CD4-positive, alpha-beta T cell treated with Interleukin-17A for 4 hours (primary cell): ENCODE measurements at places on chromosomes 1 and 21.

GRCh38 chr1:21508580-21509350 is 458 bp upstream of the ALPL start:
- DNase-seq = peak; percentile 71

DNA sequence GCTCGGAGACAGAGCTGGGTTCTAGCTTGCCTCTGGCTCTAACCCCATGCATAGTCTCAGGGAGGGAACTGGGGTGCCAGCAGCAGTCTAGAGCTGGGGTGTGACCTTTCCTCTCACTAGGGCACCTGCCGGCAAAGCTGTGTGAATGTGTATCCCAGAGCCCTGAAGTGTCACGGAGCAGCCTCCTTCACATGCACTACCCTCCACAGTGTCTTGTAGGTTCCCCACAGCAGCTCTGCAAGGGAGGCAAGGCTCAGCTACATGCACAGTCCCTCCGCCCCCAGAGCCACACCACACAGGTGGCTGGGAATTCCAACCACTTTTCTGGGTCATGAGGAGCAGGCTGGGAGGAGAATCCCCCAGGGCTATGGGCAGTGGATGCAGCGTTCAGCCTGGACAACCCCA is 7.7 kb upstream of the HPCA start:
- DNase-seq = no peak

- DNase-seq = no peak
These were observed 19.7 kb upstream of the GALNT2 start for GRCh38 chr1:230047114-230047865.

- no peak for DNase-seq
These were observed 13.0 kb downstream of the CAPN8 start for GRCh38 chr1:223652436-223652941.

DNA sequence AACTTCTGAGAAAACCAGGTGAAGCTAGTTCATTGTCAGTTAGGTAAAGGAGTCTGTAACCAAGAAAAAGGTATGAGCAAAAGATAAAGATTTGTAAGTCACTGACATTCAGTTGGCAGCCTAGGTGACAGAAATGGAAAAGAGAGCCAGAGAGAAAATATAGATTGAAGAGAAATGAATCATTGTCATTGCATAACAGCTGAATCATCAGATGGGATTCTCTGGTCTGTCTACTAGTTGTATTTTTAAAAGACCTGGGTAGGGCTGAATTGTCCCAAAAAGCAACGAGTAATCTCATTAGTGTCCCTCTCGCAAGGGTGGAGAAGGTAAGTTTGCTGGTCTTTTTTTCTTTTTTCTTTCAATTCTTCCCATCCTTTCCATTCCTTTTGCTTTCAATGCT is 36.6 kb downstream of the PTGS2 start:
- no peak for DNase-seq

DNA sequence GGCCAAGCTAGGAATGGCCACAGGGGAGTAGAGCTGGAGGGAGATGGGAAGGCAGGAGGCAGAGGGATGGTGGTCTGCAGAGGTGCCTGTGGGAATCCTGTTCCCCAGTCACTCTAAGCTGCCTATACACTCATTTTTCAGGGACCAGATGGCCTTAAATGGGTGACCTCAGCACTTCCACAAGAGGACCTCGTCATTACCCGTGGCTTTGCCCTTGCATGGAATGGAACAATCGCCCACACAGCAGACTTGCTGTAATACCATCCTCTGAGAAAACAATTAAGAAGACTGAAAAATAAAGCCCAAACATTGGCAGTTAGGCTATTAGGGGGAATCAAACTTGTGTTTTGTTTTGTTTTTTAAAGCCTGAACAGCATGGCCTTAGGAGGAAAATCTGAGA is 12.9 kb upstream of the TNN start:
- DNase-seq = no peak

DNA sequence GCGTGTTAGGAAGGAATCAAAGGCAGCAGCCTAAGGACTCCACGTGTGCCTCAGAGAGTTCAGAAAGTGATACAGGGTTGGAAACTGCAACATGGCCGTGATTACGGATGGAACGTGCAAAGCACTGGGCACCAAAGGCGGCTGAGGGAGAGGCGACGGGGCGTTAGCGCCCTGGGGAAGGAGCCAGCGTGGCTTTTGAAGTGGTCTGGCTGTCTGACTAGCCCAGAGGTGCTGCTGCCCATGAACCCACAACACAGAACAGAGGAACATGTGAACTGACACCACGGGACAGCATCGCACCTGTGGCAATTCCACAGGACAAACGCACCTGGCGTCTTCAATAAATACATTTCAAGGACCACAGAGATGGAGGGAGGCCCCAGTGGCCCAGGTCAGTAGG is 18.0 kb upstream of the TMEM52 start:
- no peak for DNase-seq

DNA sequence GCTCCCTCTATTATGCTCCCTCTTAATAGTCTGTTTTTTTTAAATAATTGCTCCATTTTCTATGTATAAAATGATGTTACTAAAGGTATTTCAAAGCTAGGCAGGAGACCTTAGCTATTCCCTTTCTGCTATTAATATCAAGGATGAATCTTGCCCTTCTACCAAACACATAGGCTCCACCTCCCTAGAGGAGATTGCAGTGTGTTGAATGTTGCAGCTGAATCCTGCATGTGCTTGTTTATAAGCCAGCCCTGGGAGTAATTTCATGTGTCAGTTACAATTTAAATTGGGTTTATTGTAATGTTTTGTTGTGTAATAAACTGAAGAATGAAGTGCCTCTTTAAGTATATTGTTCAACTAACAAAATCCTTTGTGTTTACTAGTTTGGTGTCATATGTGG is 66.0 kb downstream of the TMEM200B start:
- DNase-seq = no peak

DNA sequence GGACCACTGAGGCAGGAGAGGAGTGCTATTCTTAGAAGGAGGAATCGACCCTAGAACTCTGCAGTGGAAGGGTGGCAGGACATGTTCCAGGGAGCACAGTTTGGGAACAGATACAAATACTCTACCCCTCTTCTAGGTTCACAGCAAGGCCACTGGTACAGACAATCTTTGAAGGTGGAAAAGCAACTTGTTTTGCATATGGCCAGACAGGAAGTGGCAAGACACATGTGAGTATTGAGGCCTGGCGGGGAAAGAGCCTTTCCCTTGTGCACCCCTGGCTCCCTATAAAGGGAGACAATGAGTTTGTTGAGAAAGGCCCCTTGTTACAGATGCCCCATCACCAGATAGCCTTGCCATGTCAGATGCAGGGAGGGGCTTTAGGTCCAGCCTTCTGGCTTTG is 17.8 kb downstream of the KIF2C start:
- no peak for DNase-seq

- no peak for DNase-seq
These were observed 614.6 kb upstream of the PLXNA2 start for GRCh38 chr1:208858738-208859137.

DNA sequence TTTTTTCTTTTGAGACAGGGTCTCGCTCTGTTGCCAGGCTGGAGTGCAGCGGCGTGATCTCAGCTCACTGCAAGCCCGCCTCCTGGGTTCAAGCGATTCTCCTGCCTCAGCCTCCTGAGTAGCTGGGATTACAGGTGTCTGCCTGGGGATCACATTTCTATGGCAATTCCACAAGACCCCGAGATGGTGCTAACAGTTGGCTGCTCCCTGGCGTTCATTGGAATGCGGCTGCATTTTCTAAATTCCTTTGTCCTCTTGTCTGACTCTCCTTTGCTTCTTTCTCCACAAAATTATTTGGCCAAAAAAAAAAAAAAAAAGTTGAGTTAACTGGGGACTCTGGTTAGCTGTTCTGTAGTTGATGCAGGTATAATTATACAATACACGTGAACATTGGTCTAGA is 176.4 kb downstream of the ETS2 start:
- no peak for DNase-seq

- DNase-seq = no peak
These were observed 77.4 kb upstream of the BMP8A start for GRCh38 chr1:39413902-39414528.

GRCh38 chr1:32066489-32066873 is 6.3 kb upstream of the TMEM39B start:
- DNase-seq = peak; percentile 39

GRCh38 chr21:31087639-31088473 is 49.6 kb upstream of the KRTAP19-8 start:
- DNase-seq = no peak

- no peak for DNase-seq
These were observed 19.8 kb downstream of the SMIM12 start for GRCh38 chr1:34839526-34840305.

- DNase-seq = no peak
These were observed 428.9 kb upstream of the C1orf87 start for GRCh38 chr1:60502506-60502905.

DNA sequence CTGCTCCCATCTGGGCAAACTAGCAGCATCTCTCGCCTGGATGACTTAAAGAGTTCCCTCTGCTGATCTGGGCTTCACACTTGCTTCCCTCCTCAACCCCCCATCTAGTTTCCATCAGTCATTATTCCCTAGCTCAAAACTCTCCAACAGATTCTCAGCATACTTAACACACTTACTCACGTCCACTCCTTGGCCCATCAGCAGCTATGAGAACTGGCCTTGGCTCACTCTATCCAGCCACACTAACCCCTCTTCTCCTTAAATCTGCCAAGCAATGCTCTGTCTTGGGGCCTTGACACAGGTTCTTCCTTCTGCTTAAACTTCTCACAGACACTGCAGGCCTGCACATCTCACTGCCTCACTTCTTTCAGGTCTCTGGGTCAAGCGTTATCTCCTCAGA is 41.6 kb downstream of the GNG12 start:
- no peak for DNase-seq

DNA sequence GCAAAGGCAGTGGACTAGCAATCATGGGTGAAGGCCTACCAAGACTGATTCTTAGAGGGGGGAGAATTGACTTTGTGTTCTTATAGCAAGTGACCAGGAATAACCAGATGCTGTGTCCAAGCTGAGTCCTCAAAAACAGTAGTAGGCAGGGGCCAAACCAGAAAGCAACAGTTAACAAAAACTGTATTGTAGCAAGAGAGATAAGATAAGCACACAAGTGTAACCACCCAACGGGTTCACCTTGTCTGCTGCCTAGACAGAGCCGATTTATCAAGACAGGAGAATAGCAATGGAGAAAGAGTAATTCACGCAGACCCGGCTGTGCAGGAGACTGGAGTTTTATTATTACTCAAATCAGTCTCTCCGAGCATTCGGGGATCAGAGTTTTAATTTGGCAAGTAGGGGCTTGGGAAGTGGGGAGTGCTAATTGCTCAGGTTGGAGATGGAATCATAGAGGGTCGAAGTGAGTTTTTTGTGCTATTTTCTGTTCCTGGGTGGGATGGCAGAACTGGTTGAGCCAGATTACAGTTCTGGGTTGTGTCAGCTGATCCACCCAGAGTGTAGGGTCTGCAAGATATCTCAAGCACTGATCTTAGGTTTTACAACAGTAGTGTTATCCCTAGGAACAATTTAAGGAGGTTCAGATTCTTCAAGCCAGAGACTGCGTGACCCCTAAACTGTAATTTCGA is 8.3 kb upstream of the CSRP1 start:
- DNase-seq = no peak

DNA sequence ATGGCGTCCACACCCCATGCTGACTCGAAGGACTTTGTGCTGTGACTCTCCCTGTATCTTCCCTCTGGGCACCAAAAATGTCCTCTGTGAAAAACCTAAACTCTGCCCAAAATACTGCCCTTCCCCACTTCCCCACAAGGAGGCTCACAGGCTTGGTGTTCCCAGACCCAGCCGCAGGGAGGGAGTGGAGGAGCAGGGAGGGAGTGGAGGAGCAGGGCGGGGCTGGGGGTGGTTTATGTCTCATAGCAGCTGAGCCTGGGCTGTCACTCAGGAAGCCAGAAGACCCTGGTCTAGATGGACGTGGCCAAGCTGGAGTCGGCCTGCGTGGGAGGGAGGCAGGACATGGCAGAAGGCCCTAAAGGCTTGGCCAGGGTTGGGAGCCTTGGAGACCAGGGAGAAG is 461.7 kb downstream of the PTPRU start:
- no peak for DNase-seq

DNA sequence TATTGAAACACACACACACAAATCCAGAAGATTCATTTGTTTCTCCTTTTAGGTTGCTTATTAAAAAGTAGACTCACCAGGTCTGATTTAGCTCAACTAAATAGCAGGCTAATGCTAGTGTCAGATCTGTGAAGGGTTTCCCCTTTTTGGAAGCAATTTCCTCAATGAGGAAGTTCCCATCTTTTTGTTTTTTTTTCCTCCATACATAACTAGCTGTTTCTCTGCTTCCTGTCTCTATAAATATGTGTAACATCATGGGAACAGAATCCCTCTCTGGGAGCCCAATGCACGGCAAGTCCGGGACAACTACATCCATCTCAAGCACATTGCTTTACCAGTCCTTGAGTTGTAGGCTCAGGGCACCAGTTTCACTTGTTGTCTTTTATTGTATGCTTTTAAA is 1421.1 kb downstream of the PLA2G4A start:
- DNase-seq = no peak

DNA sequence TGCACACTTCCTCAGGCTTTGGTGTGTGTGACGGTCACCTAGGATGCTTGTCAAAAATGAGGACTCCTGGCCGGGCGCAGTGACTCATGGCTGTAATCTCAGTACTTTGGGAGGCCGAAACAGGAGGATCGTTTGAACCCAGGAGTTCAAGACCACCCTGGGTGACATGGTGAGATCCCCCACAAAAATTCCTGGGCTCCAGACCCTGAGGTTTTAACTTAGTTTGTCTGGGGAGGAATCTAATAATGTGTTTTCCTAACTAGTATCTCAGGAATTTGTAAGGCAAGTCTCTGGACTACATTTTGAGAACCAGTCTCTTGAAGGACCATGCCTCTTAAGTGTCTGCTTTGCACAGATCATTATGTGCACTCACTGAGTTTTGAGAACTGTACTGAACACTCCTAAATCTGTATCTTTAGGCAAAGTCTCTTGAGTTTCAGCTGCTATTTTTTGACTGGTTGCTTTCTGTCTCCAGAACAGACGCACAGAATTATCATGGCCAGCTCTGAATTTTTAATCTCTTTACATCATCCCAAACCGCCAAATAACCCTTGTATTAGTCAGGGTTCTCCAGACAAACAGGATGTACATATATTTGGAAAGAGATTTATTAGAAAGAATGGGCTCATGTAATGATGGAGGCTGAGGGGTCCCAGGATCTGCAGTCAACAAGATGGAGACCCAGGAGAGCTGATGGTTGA is 45.5 kb upstream of the VANGL1 start:
- no peak for DNase-seq

DNA sequence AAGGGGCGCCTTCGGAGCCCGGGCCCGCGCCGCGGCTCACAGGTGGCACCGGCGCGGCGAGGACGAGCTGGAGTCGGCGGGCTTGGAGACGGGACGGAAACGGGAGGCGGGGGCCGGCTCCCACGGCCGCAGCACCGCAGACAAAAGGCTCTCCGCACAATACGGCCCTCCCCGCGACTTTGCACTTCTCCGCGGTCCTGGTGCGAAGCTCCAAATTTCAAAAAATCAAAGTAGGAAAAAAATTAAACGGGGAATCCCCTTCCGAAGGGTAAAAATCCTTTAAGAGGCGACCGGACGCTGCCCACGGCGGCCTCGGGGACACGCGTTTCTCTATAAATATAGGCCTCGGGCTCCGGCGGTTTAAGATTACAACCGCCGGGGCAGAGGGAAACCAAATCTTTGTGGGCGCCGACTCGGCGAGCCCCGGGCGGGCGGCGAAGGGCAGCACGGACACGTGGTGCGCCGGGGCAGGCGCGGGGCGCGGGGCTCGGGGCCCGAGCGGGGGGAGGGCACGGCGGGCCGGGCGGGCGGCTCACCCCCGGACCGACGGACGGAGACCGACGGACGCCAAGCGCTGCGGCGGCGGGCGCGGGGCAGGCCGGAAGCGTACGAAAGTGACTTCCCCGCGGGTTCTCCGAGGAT is 453 bp downstream of the PABPC4 start:
- DNase-seq = peak; percentile 44
